ENCODE measurements at places on chromosomes 7 and 10. TPM values are rescaled to one million over a fixed set of nuclear protein-coding genes. Genes with fewer than 3 reads are reported as not detected.

Gene IQUB
- not detected for total RNA-seq

Gene ZNF786
- total RNA-seq: 3.4 TPM

Gene PSD
- total RNA-seq: 0.67 TPM

Gene GATA3
- total RNA-seq: not detected

Gene CASTOR2
- 11.1 TPM for total RNA-seq

Gene EGR2
- not detected for total RNA-seq

Gene ITIH2
- total RNA-seq: not detected

Gene RPEL1
- not detected for total RNA-seq

Gene PGAM2
- total RNA-seq: 0.15 TPM

Gene LRRD1
- 0.17 TPM for total RNA-seq

Data from bronchus fibroblast of lung (primary cell).